Activated effector memory CD4-positive, alpha-beta T cell treated with Interleukin-2 at 50 U/mL for 16 hours (primary cell): ENCODE measurements at places on chromosomes 7 and 10.

DNA sequence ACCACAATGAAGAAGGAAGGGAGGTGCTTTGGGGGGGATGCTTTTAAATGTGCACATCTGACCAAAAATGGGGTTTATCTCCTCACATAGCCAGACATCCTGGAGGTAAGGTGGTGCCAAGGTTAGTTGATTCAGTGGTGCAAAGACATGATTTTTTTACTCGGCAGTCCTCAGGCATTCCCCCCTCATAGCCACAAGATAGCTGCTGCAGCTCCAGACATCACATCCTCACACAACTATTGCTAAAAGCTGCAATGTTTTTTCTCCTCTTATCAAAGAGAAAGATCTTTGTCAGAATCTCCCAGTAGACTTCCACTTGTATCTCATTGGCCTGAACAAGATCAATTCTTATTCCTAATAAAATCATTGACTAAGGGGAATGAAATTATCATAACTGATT lies 141.3 kb upstream of the ZNF438 start:
- no peak for DNase-seq

- DNase-seq = no peak
These were observed 406.4 kb downstream of the SEMA3D start for GRCh38 chr7:84780158-84781124.

DNA sequence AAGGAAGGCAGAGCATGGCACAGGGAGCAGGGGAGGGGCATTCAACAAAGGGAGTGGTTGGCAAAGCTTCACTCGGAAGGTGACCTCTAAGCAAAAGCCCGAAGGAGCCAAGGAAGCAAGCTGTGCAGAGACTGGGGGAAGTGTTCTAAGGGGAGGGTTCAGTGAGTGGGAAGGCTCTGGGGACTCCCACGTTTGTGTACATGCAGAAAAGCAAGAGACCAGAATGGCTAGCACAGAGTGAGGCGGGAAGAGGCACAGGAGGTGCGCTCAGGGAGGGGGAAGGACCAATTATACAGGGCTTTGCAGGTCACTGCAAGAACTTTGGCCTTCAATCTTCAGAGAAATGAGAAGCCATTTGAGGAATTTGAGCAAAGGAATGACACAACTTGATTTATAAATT lies 7.4 kb downstream of the ARHGAP21 start:
- no peak for DNase-seq

- no peak for DNase-seq
These were observed 929 bp downstream of the GBF1 start for GRCh38 chr10:102246261-102246660.

DNA sequence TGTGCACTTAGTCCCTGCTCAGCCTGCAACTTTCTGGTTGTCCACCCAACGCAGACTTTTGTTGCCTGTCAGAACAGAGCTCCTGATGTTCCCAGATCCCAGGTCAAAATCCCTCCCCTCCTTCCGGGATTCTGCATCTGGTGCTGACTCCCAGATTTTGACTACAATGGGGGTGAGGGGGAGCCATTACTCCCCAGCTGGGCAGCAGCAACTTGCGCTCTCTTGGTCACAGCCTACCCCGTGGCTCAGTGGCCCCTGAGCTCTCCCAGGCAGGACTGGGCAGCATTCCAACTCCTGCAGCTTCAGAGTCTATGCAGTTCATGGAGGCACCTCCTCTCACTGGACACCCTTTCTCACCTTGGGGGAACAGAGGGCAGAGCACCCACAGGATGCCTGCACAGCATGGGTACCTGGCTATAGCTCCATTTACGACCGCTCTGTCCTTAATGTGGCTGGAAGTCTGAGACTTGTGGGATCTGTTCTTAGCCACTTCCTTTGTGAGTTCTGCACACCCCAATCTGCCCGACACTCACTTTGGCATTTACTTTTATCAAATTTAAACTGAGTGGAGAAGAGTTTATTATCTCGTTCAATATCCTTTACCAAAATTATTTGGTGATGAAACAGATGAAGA lies 545.5 kb upstream of the MGMT start:
- no peak for DNase-seq

- DNase-seq = no peak
These were observed 14.8 kb downstream of the GRIFIN start for GRCh38 chr7:2461268-2462026.

GRCh38 chr10:129605986-129606518 lies 139.0 kb downstream of the MGMT start:
- no peak for DNase-seq

DNA sequence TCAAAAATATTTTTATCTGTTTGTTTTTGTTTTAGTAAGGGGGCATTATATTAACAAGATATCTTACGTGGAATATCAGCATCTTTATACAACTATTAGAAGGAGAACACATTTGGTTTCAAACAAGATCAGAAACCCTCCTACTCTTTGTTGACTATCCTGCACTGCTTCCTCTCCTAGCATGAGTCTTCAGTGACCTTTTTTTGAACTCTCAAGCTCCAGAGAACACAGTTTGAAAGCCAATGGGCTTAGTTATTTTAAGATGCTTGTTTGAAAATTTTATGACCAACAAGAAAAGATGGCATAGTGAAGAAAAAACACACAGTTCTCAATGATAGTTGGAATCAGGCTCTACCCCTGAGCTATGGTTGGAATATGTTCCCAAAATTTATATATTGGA lies 37.2 kb upstream of the RTKN2 start:
- DNase-seq = no peak

- no peak for DNase-seq
These were observed 944 bp downstream of the STEAP1B start for GRCh38 chr7:22499044-22499443.

- no peak for DNase-seq
These were observed 179.5 kb upstream of the AKR1E2 start for GRCh38 chr10:4646547-4646946.

GRCh38 chr10:27912231-27912630 lies 86.6 kb downstream of the ODAD2 start:
- no peak for DNase-seq

GRCh38 chr10:118243907-118244306 lies 98.2 kb downstream of the FAM204A start:
- DNase-seq = no peak

- no peak for DNase-seq
These were observed 60.0 kb upstream of the NKX6-2 start for GRCh38 chr10:132845780-132846595.

GRCh38 chr10:91335147-91335546 lies 75.0 kb upstream of the HECTD2 start:
- DNase-seq = no peak

GRCh38 chr7:50304911-50305582 lies 531 bp downstream of the IKZF1 start:
- DNase-seq = peak; percentile 60

- DNase-seq = no peak
These were observed 24.5 kb downstream of the RSU1 start for GRCh38 chr10:16792675-16793074.

DNA sequence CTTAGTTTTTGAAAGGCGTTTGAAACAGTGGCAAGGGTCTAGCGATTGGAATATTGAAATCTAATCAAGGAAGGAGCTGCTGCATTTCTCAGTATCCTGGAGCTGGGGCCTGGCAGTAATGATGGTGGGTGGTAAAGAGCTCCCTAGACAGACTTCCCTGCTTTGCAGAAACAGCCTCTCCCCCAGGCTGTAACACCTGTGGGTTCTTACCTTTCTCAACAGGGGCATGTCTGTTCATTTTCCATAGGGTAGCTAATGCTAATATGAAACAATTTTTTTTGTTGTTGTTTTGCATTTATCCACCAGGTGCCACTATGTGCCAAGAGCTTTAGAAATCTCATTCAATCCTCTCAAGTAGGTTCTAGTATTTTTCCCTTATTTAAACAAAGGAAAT lies 345.5 kb downstream of the REEP3 start:
- DNase-seq = no peak

GRCh38 chr7:47509571-47509970 lies 72.3 kb downstream of the TNS3 start:
- no peak for DNase-seq

GRCh38 chr10:47421057-47421952 lies 37.2 kb upstream of the ZNF488 start:
- no peak for DNase-seq

DNA sequence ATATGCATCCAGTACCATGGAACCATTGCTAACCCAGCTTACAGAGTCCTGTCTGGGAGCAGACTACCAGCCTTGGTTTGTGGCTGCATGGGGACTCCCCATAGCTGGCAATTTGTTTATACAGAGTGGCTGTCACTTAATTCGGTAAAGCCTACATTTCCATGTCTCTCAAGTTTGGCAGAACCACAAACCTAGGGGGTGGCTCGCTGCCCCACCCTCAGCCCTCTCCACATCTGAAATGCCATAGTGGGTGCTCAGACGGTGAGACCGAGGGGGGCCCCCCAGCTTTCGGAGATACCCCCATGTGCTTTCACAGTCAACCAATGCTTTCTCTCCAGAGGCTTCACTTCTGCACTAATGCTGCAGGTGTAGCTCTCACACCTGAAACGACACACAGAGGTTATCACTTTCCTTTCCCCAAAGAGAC lies 75.5 kb upstream of the KAT6B start:
- no peak for DNase-seq

DNA sequence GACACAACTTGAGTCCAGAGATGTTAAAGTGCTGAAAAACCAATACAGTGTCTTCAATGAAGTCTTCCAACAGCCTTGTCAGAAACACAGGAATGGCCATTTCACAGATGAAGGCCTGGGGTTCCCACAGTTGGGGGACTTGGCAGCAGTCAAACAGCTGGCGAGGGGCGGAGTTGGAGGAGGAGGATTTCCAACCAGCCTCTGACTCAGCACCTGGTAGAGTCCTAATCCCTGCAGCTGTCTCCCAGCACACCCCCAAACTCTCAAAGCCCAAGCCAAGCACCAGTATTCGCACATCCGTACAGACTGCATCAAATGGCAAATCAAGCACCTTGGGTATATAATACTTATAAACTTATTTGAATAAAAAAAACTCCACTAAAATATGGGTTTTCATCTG lies 28.0 kb downstream of the CTBP2 start:
- no peak for DNase-seq

- no peak for DNase-seq
These were observed 455.6 kb downstream of the POM121L12 start for GRCh38 chr7:53491051-53491450.

GRCh38 chr7:124843336-124843735 lies 77.7 kb upstream of the GPR37 start:
- DNase-seq = no peak

DNA sequence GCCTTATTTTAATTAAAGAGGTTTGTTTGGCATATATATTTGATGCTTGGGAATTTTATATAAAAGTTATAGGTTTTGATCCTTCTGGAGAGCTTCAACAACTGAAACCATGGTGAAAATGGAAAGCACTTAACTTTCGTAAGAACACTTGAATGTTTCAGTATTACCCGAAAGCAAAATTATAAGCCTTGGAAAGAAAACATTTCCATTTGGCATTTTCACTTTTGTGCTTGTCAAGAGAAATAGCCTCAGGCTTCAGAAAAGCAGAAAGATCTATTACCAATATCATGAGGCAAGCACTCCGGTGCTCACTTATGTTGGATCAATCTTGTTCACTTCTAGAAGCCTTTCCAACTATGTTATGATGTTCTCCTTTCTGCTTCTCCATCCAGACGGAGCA lies 256.0 kb downstream of the TRIL start:
- DNase-seq = no peak

DNA sequence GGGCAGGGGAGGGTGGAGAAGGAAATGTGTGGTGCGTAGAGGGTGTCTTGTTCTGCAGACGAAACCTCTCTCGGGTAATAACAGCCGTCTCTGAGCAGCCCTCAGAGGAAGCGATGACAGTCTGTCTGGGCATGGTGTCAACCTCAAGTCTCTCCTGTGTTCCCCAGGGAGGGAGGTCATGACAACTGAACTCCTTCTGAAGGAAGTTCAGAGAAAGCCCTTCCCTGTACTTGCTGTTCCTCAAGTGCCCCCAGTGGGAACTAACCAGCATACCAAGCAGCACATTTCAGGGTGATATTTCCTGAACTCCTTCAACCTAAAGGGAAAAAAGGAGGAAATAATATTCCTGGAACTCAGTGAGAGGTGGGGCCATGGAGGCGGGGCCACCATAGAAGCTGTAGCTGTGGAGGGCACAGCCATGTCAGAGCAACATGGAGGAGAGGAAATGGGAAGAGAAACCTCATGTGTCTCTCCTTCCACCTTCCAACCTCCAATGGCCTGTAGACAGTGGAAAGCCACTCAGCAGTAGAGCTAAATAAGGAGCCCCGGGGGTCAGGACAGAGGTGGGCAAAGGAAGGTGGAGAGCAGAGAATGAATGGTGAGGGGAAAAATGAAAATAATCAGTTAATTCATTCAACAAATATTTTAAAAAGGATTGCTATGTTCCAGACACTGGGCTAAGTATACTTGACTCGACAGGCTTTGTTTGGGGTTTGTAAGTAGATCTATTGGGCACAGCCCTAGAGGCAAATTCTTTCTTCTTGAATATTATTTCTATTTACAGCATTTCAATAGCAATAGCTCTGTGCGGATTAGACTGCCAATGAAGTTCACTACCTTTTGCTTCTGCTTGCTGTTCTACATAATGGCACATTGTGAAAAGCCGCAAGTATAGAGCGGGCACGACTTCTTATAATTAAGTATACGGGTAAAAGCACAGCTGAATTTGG lies 61.0 kb upstream of the AOAH start:
- DNase-seq = peak; percentile 54

DNA sequence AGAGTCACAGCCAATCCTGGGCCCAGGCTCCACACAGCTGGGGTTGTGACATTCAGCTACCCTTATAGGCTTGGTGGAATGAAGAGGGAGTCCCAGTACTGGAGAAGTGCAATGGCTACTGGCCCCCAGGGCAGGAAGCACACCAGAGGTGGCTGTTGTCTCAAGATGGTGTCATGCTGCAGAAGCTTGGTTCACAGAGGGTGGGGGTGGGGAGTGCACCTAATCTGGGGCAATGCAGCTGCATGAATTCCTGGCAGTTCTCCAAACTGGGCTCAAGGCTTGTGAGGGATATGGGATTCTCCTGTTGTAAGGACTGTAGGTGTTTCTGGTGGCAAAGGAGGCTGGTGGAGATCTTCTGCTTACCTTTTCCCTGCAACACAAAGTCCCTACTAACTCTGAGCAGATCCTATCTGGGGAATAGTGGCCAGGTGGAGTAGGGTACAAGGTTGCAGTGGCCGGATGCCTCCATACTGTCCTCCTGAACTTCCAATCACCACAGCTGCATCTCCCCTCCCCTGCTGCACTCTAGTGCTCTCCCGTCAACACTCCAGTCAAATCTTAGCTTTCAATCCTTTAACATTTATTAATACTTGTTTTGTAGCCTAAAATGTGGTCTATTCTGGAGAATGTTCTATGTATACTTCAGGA lies 27.4 kb upstream of the PLA2G12B start:
- no peak for DNase-seq

GRCh38 chr7:17962652-17963051 lies 22.4 kb upstream of the SNX13 start:
- DNase-seq = no peak

- DNase-seq = no peak
These were observed 44.7 kb downstream of the KLF6 start for GRCh38 chr10:3740157-3740871.

GRCh38 chr7:80563561-80564327 lies 51.9 kb upstream of the GNAT3 start:
- DNase-seq = no peak

GRCh38 chr10:5502571-5503476 lies 3.5 kb upstream of the CALML5 start:
- no peak for DNase-seq
